GDM1 (cell line): ENCODE measurements at places on chromosomes 13 and 19.

- no peak for DNase-seq
These were observed 4.2 kb downstream of the TRAPPC6A start for GRCh38 chr19:45173816-45174215.

DNA sequence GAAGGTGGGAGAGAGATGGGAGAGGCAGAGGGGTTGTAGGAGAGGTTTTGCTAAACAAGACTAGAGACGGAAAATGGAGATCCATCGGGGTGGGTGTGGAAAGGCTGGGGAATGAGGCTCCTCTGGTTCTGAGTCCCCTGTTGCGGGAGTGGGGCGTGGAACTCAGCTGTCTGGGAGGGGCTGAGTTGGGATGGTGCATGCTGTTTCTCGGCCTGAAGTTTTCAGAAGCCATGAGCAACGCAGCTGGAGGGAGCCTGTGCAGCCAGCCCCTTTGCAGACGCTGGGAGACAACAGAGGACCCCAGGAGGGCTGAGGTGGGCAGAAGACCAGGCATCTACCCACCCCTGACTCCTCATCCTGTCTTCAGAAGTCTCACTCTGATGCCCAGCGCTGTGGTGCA lies 7.4 kb upstream of the GIPR start:
- DNase-seq, result no peak

GRCh38 chr13:46038296-46038695 lies 14.2 kb downstream of the ZC3H13 start:
- DNase-seq, result no peak

- DNase-seq, result no peak
These were observed at the start of gene IGFL4 for GRCh38 chr19:46040952-46041500. IGFL4 (minus strand) TSS chr19:46041002; CDS start chr19:46040962, 40 bp downstream.

DNA sequence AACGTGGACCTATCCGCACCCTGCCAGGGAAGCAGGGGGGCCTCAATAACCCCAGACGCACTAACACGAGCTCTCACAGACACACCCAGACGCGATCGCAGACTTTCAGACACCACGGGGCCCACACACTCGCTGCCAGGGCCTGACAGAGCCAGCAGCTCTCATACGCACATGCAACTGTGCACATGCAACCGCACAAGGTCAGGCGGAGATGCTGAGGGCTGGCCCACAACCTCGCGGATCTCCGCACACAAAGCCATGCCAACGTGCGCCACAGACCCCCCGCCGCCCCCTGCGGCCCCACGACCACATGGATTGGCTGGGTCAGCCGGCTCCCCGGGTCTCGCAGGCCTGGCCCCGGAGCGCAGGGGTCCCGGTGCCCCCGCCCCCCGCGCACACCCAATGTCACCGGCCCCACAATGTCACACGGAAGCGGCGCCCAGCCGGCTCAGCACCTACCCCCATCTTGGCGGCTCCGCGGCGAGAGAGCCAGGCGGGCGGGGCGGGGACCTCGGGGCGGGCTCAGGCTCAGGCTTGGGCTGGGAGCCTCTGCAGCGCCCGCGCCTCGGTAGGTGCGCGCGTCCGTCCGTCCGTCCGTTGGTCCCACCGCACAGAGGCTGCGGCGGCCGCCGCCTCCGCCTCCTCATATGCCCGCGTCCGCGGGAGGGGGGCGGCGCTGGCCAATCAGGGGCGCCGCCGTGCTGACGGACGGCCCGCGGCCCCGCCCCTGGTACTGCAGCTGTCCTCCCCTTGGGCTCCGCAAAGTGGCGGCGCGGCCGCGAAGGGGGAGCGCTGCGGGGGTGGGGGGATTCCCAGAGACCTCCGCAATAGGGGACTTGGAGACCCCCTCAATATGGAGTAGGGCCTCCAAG lies at the start of gene ATP1A3:
Gene ATP1A3, minus strand, starts transcription at position 619 of the 872 bp plus-strand sequence. Its CDS starts 154 bp downstream, at position 465.
- DNase-seq, result peak; percentile 51

DNA sequence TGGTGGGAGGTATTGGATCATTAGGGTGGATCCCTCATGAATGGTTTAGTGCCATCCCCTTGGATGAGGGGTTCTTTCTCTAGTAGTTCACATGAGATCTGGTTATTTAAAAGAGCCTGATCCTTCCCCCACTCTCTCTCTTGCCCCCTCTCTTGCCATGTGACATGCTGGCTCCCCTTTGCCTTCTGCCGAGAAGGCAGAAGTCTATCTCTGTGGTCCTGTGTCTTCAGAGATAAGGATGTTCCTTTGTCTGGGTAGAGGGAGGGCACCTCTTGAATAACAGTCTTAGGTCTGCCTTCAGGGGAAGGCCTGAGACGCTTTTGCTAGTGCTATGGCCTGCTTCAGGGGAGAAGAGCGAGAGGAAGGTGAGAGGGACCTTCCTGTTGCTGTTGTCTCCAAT lies 2.0 kb upstream of the ZDHHC20 start:
- DNase-seq, result no peak

GRCh38 chr19:18502246-18502637 lies 19.6 kb downstream of the ELL start:
- no peak for DNase-seq

DNA sequence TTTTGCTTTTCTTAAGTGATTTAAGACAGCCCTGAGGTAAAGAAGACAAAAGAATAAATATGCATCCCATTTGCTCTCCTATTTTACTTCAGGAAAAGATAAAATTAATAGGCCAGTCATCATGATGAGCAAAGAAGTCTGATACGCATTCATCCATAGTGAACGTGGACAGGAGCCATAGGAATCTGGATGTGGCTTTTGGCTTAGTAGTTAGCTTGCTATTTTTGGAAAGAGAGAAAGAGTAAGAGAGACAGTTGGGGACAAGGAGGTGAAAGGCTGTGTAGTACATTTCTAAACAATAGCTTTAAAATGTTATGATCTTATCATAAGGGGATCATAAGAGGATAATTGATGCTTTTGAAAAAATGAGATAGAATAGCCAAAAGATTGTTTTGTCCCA lies 545.2 kb downstream of the IRS2 start:
- DNase-seq, result no peak

- no peak for DNase-seq
These were observed 399.1 kb upstream of the GPC6 start for GRCh38 chr13:92827503-92827902.

DNA sequence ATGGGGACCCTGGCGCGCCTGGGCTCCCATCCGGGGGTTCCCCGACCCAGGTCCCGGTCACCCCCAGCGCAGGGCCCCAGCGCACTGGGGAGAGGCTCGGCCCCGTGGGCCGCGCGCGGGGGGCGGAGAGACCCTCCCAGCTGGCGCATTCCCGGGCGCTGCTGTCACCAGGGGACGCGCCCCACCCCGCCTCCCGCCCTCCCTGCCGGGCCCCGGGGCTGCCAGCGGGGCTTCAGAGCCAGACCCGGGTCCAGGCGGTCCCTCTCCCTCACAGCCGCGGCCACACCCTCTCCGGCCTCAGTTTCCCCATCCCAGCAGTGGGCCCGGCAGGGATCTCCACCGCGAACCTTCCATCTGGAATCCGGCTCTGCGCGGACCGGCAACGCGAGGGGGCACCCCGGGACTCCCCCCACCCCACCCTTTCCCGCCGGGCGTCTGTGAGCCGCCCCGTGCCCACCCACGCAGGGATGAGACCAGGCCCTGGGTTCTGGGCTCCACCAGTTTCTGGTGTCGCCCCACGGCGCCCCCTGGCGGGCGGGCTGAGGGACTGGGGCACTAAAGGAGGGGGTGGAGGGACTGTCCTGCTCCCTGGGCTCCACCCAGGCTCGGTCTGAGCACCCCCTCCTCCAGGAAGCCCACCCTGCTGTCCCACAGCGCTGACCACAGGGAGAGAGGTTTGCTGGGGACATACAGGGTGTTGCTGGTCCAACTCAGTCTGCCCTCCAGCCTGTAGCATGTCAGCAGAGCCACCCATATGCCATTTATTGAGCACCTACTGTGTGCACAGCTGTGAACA lies 878 bp upstream of the ADAMTSL5 start:
- peak; percentile 10 for DNase-seq

GRCh38 chr19:35052599-35053190 lies 11.2 kb downstream of the HPN start:
- no peak for DNase-seq

DNA sequence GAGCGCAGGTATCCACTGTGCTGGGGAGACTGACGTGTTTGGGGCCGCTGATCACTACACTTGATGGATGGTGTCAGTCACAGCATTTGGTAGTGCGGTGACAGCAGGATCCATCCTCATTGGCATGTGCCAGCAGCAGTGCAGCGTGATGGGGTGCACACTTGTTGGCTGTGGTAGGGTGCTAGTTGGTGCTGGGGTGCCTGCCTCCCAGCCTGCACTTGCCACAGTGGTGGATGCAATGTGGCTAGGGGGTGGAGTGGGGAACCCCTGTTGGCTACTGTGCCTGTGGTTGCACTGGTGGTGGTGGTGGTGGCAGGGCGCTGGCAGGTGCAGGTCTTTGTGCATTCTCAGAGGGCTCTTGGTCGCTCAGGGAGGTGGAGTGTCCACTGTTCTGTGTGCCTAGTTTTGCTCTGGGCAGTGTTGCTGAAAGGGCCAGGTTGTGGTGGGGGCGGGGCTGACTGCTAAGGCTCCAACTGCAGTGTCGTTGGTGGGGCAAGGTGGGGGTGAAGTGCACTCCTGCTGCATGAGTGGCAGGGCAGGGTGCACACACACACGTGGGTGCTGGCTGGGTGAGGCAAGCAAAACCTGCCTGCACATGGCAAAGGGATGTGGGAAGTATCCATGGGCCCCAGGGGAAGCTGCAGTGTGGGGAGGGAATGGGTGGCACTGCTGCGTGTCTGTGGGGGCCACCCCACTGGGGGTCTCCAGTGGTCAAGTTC lies 84.8 kb downstream of the ZMYM2 start:
- no peak for DNase-seq

DNA sequence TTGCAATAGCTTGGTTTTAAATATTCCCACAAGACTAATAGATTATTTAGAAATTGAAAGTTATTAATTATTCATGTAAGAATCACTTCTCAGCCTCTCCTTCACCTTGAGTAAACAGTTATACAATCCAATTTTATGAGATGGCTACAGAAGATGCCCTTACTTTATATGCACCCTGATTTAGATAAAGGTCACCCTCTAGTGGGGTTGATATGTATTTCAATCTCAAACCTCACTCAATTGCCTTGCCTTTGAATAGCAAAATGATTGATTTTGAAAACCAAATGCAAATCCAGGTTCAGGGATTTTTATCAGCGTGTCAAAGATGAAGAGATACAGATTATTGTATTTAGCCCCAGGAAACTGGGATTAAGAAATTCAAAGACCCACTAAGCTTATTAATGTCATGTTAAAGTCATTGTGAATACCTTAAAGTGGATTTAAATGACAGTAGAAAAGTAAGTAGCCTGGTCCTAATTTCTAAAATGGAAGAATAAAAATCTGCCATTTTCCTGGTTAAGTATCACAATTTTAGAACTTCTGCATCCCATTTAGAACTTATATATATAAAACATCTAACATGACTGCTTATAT lies 305.1 kb downstream of the ITGBL1 start:
- DNase-seq, result no peak

- DNase-seq, result no peak
These were observed at the start of gene TJP3 for GRCh38 chr19:3708207-3708931. TJP3 (plus strand) TSS chr19:3708384; CDS start chr19:3728433, 20,049 bp downstream.

GRCh38 chr19:1387684-1388636 lies 4.3 kb downstream of the NDUFS7 start:
- no peak for DNase-seq

DNA sequence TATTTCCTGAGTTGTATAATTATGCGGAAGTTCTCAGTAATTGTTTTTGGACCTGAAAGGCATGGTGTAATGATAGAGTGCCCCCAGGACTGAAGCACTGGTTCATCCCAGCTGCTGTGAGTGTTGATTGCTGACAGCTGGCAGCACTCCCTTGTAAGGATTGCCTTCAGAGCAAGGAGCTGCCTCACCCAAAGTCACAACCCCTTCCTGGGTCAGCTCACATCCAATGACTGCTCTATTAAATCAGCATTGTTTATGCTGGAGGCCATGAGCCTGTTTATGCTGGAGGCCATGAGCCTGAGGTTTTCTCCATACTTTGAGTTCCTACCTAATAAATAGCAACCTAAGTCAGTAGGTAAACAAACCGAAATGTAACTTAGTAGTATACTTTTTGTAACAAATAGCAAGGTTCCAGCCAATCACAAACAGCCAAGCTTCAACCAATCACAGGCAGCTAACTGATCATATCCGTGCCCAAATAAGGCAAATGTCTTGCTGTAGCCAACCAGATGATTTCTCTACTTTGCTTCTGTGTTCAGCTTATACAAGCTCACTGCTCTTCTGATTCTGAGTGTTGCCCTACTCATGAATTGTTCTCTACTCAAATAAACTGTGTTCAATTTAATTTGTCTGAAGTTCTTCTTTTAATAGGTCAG lies 11.7 kb upstream of the SPACA6 start:
- DNase-seq, result no peak

- no peak for DNase-seq
These were observed 67.9 kb downstream of the EFNB2 start for GRCh38 chr13:106467427-106468122.

- no peak for DNase-seq
These were observed 2.8 kb upstream of the LMO7 start for GRCh38 chr13:75633285-75633684.

DNA sequence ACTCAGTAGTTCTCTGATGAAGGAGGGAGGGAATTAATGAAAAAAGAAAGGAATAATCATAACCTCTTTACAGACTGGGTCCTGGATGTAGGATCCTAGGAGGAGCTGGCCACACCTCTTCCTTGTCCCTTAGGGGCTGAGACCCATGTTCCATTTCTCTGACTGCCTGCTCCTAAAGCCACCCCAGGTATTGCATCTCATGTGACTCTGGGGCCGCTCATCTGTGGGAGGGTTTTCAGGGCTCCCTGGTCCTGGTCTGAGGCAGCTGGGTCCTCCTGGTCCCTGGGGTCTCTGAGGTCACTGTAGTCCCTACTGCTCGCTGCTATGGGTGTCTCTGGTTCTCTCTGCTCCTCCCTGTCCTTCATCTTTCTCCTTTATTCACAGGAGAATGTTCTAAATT lies 2.9 kb downstream of the CEACAM21 start:
- DNase-seq, result no peak

DNA sequence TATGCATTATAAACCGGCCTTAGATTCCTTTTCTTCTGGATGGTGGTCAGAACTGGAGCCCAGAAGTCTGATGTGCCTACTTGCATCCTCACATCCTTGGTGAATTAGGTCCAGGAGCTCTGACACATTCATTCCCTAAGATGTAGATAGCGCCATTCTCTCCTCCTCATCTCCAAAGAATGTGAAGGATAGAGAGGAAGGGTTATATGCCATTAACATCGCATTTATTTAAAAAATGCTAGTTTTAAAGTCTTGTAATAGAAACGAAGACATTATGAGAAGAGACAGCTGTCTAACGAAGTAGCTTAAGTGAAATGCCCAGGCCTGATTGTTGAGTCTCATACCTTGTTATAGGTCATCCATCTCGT lies 9.7 kb downstream of the MBNL2 start:
- DNase-seq, result no peak
